CD4-positive, alpha-beta T cell treated with Interleukin-15 for 4 hours (primary cell): ENCODE measurements at places on chromosomes 11 and 22.
A peak's percentile ranks its signal among the peaks of the same experiment; 100 is the strongest.

DNA sequence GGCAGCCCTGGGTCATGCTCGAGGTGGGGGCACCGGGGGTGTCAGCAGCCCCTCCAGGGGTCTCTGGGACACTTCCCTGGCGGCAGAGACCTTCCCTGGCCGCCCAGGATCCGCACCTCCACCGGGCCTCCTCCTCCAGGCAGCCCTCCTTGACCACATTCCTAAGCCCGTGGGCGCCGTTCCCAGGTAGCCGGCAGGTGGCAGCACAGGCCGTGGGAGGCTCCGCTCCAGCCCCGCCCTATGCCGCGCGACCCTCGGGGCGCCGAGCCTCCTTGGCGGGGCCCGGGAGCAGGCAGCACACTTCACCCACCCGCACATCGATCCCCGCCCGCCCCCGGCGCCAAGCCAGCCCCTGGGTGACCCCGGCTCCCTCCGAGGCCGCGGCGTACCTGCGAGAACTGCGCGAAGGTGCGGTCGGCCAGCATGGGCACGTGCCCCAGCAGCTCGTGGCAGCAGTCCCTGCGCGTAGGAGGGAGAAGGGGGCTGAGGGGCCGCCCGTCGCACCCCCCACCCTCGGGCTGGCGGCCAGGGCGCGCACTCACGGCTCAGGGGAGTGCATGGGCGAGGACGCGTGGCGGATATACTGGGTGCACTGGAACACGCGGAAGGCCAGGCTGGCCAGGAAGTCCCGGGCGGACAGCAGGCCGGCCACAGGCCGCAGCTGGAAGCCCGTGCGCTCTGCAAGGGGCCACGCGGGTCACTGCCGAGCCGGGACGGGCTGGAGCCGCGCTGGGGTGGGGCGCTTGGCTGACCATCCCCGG is 5.3 kb upstream of the INS start:
- peak; percentile 6 for DNase-seq

- no peak for DNase-seq
Measured at GRCh38 chr22:34599567-34599966, 466.4 kb upstream of the ISX start.

- DNase-seq = peak; percentile 11
Measured at GRCh38 chr11:105100981-105101630, 38.5 kb downstream of the CARD18 start.

GRCh38 chr11:67310246-67311050 is 7.1 kb downstream of the SSH3 start:
- DNase-seq = no peak

GRCh38 chr11:72598906-72599305 is 75.3 kb downstream of the PDE2A start:
- DNase-seq = no peak

GRCh38 chr11:21007297-21007696 is 337.9 kb downstream of the NELL1 start:
- DNase-seq = no peak

GRCh38 chr22:45980268-45980570 is 3.3 kb upstream of the WNT7B start:
- DNase-seq = no peak

DNA sequence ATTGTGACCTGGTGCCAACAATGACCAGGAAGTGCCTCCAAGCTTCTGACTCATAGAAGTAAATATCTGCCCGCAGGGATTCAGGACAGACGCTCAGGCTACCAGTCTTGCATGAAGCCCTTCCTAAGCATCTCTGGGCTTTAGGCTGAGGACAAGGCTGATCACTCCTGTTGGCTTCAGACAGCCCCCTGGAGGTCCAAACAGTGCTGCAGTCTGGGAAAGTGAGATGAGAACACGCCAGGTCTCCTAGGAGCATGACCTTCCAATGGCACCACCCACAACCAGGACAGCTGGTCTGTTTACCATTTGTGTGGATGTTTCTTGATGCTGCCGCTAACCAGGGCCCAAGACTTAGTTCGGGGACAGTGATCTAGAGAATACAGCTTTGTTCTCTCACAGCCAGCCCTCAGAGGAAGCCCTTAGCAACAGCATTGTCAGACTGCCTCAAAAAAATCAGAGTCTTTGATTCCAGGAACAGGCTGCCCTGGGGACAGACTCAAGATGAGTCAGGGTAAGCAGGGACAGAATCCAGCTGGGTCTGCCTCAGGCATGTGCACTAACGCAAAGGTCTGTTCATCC is 111.2 kb downstream of the ZNF280B start:
- DNase-seq = no peak

- DNase-seq = no peak
Measured at GRCh38 chr11:11937957-11938356, 70.5 kb downstream of the DKK3 start.

DNA sequence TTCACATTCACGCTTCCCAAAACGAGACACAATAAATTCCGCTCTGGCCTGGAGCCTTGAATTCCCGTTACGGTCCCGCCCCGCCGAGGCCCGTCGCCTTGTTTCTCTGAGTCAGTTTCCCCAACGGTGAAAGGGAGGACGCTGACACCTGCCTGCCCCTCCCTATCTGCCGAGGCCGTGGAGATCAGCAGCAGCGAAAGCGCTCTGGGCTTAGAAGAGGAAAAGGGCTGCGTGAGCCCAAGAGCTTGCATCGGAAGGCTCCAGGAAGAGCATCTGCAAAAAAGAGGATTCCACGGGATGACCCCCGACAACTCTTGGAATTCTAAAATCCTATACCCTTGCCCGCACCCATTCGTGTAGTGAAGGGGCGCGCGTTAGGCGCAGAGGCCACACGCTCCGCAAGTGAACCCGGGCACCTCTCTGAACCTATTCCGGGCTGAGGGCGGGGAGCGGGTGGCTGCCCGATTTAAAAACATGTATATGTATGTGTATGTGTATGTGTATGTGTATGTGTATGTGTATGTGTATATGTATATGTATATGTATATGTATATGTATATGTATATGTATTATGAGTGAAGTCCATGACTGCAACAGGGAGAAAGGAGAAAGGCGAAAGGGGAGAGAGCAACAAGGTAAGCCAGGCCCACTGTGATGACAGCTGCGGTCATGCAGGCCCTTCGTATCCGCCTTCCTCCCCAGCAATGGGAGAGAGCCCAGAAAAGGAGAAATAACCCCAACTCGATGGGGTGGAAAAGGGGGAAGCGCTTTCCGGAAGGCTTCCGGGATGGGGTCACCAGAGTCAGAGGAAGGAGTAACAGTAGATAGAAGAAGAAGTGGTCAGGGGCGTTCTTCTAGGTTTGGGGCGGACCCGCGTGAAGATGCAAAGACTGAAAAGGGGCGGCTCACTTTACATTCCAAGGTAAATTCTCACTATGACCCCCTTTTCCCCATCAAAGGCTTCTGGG is 948 bp upstream of the MRTFA start:
- DNase-seq = peak; percentile 39

GRCh38 chr11:120223793-120224192 is 13.0 kb downstream of the OAF start:
- DNase-seq = no peak
